ENCODE measurements at places on chromosomes 6 and 20. TPM values are rescaled to one million over a fixed set of nuclear protein-coding genes. Genes with fewer than 3 reads are reported as not detected.

Gene ELOVL2
- 8.0 TPM for total RNA-seq

Gene TMEM63B
- 57.2 TPM for total RNA-seq

Gene RAMACL
- 2.0 TPM for total RNA-seq

Gene SRMS
- total RNA-seq, result not detected

Gene PCSK2
- total RNA-seq, result 0.73 TPM

Gene FRK
- total RNA-seq, result 0.93 TPM

Gene FAM217B
- 13.8 TPM for total RNA-seq

Gene KCNK17
- not detected for total RNA-seq

Gene RAD21L1
- not detected for total RNA-seq

Gene BMP6
- not detected for total RNA-seq

Gene APOM
- total RNA-seq, result 0.62 TPM

Gene TRIM10
- total RNA-seq, result not detected

Gene SLC26A8
- not detected for total RNA-seq

Gene CRISP3
- total RNA-seq, result not detected

Gene OPRL1
- total RNA-seq, result 0.67 TPM

Gene C6orf163
- 2.0 TPM for total RNA-seq

Gene FGD2
- total RNA-seq, result not detected

Gene EEF1A1
- 8,762 TPM for total RNA-seq

Gene IPCEF1
- not detected for total RNA-seq

Gene VPS52
- 52.3 TPM for total RNA-seq

Gene TRIM31
- not detected for total RNA-seq

Gene BAG2
- 1.4 TPM for total RNA-seq

Gene SPDEF
- not detected for total RNA-seq

Gene VNN1
- total RNA-seq, result not detected

Gene NNAT
- 0.15 TPM for total RNA-seq

Gene ID4
- 5.3 TPM for total RNA-seq

Gene GMNN
- total RNA-seq, result 29.4 TPM

All from melanocyte of skin (primary cell).